ENCODE measurements at places on chromosomes 4 and X. TPM values are rescaled to one million over a fixed set of nuclear protein-coding genes. Genes with fewer than 3 reads are reported as not detected.

The KLHL13 gene
- 0.11 TPM for total RNA-seq

The TMPRSS11B gene
- total RNA-seq = not detected

The ART3 gene
- not detected for total RNA-seq

The EVC gene
- total RNA-seq = 74.5 TPM

The ATXN3L gene
- total RNA-seq = not detected

The PAGE2B gene
- total RNA-seq = not detected

The OSTC gene
- 361 TPM for total RNA-seq

The CPLX1 gene
- total RNA-seq = 1.2 TPM

The HMGB3 gene
- 14.3 TPM for total RNA-seq

The MAGT1 gene
- total RNA-seq = 61.3 TPM

The FMR1NB gene
- total RNA-seq = not detected

The SYNPO2 gene
- 588 TPM for total RNA-seq

GRCh38 chrX:119069128-119069527 lies 3.7 kb upstream of the CT47C1 start:
- DNase-seq = no peak

GRCh38 chrX:69616457-69617203 lies 717 bp downstream of the EDA start:
- DNase-seq = no peak

GRCh38 chr4:39048311-39048710 lies 13.7 kb upstream of the KLHL5 start:
- no peak for DNase-seq

DNA sequence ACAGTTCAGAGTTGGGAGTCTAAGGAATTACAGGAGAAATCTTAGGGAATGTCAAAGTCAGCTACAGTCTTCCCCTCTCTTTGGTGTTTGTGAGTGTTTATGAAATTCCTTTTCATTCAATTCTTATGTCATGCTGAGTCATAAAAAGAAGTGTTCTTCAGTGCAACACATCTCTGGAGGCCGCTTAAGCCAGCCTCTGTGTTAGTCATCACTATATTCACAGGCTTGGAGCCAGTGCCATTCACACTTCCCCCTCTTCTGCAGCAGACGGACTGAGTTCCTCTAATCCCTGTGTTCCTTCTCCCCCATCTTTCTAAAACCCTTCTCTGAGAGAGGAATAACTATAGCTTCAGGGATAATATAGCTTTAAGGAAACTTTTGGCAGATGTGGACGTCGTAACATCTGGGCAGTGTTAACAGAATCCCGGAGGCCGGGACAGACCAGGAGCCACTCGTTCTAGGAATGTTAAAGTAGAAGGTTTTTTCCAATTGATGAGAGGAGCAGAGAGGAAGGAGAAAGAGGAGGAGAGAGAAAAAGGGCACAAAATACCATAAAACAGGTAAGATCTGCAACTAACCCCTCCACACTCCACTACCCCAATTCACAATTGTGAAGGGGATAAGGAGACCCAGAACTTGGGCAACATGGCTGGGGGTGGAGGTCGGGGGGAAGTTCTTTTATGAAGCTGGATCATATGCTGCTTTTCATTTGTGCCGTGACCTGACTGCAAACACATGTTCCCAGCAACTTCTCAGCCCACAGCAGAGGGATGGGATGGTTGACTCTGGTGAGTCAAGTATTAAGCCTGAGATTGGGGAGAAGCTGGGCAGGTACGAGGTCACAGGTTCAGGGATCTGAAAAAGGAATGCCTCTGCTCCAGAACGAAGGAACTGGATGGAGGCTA lies at the start of gene SRPX2:
Gene SRPX2, plus strand, starts transcription at position 244 of the 905 bp plus-strand sequence. CDS start 2,124 bp downstream, outside the sequence.
- peak; percentile 69 for DNase-seq

DNA sequence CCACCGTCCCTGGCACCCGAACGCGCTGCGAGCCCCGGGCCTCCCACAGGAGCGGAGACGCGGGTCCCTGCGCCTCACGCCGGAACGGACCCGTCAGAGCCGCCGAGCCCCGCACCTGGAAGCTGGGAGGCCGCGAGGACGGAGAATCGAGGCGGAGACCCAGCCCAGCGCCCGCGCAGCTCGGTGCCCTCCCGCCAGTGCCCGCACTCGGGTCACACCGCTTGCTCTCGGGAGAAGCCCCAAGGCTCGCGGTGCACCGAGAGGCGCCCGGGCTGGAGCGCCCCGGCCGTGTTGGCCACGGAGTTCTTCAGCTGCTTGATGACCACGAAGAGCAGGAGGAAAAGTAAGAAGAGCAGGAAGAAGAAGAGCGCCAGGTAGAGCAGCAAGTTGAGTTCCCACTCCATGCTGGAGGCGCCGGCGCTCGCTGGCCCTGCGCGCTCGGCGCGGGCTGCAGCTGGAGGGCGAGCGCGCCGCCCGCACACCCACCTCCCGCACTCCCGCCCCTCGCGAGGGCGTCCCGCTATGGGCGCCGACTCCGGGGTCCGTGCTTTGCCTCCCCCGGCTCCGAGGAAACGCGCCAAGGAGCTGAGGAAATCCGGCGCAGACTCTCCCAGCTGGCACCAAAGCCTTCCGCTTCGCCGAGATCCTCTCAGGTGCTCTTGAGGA lies at the start of gene SMIM43:
Gene SMIM43, minus strand, starts transcription at position 463 of the 666 bp plus-strand sequence. Its CDS starts 59 bp downstream, at position 404.
- DNase-seq = peak; percentile 35

DNA sequence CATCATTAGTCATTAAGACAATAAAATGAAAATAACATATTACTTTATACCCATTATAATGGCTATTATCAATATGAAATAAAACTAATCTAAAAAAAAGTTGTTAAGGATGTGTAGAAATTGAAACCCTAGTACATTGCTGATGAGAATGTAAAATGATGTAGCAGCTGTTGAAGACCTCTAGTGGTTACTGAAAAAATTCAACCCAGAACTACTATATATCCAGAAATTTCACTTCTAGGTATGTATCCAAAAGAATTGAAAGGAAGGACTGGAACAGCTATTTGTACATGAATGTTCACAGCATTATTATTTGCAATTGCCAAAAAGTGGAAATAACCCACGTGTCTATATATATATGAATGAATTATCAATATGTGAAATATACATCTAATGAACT lies 180.3 kb upstream of the KLHL4 start:
- DNase-seq = no peak

DNA sequence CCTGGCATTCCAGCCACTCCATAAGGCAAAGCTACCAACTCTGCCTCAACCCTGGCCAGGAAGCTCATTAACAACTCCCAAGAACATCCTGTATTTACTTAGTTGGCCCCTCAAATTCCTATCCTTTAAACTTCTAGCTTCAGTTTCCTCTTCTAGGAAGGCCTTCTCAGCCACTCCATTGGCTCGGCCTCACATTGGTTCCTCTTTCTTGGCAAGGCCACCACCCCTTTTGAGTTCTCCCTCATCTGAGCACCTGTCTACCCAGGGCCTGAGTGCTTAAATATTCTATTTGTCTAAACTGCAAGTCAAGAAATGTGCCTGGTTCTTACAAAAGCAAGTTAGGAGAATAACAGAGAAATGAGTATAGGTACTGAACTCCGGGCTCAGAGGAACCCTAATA lies 10.0 kb downstream of the SMC1A start:
- DNase-seq = no peak

- DNase-seq = no peak
Observed at GRCh38 chr4:128256539-128256938, 31.1 kb downstream of the PGRMC2 start.

GRCh38 chr4:40553995-40554394 lies 75.7 kb downstream of the RBM47 start:
- DNase-seq = no peak

- DNase-seq = peak; percentile 66
Observed at GRCh38 chr4:148112231-148112982, 329.8 kb downstream of the NR3C2 start.

- no peak for DNase-seq
Observed at GRCh38 chr4:1470816-1471442, 64.7 kb upstream of the NKX1-1 start.

DNA sequence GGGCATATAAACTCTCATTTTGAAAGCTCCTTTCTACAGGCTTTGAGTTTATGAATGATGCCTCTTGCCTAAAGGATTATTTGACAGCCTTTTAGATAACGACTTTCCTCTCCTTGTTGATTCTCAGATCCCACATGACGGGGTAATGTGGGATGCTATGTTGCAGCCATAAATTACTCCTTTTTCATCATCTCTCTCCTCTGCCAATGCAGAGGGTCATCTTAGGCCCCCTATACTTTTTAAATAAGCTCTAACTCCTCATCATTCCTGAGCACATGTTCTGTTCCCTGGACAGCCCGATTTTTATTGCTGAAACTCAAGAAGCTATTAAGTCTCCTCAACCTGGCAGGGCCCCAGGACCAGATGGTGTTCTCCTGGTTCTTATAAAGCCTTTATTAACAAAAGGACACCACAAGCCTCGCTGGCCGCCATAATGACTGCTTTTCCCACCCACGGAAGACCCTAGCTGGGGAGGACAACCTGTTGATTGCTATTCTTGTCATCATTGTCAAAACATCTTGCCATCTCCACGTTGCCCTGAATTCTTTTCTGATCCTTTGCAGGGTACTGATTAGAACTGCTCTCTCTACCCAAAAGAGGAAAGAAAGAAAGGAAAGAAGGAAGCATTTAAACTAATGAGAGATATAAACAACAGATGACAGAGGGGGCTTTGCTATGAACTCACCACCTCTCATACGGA lies 150.7 kb downstream of the DHX15 start:
- DNase-seq = peak; percentile 12

- no peak for DNase-seq
Observed at GRCh38 chr4:56288663-56289062, 98.6 kb downstream of the AASDH start.

Measured in myocyte (in vitro differentiated cells).